ENCODE measurements at places on chromosomes 12 and 14. TPM values are rescaled to one million over a fixed set of nuclear protein-coding genes. Genes with fewer than 3 reads are reported as not detected.

RFX4 gene
- total RNA-seq, result not detected

PACS2 gene
- total RNA-seq, result 86.6 TPM

TAS2R8 gene
- not detected for total RNA-seq

CCDC38 gene
- total RNA-seq, result not detected

AKAP3 gene
- total RNA-seq, result 1.9 TPM

- H3K27ac ChIP-seq, result no peak overlapping the region
- H3K4me3 ChIP-seq, result no peak overlapping the region
- no peaks in the 10 kb centered on the region for H3K4me1 ChIP-seq
- no peaks in the 10 kb centered on the region for H3K27me3 ChIP-seq
These were observed 76.0 kb upstream of the HSPB8 start for GRCh38 chr12:119102714-119103113.

DNA sequence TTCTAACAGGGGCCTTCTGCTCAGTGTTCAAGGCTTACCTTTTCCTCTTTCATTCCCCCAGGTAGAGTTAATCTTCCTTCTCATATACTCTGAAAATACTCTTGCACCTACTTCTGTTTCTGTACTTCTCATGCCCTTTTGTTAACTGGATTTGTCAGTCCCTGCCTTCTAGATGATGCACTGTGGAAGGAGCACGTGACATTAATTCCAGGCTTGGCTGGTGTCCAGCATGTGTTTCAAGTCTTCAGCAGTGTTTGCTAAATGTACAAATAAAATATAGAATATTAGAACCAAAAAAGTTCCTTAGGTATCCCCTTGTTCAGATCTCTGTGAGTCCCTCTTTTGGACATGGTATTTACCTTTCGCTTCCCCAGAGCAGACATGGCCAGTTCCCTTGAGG, 27.9 kb upstream of the EVL start:
- no peaks in the 10 kb centered on the region for H3K36me3 ChIP-seq
- H3K27ac ChIP-seq, result no peak overlapping the region
- H3K27me3 ChIP-seq, result no peaks in the 10 kb centered on the region
- H3K4me1 ChIP-seq, result peaks cover 19% of the 10 kb centered on the region

DNA sequence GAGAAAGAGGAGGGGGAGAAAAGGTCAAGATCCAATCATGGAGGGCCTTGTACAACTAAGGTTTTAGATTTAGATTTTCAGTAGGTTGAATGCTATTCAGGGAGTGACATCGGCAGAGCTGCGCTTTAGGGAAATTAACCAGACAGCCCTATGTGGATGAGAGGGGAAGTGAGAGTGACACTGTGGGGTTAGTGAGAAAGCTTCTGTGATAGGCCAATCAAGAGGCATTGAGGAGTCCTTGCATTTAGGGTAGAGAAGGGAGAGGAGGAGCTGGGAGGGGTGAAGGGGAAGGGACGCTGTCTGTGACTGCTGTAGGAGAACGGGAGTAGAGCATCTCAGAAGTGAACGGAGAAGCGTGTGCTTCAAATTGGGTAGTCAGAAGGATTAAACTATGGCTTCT, 3.4 kb downstream of the HSD17B6 start:
- no peak for DNase-seq
- peaks cover 5% of the 10 kb centered on the region for H3K4me1 ChIP-seq
- H3K27me3 ChIP-seq, result no peaks in the 10 kb centered on the region
- no peaks in the 10 kb centered on the region for H3K36me3 ChIP-seq

DNA sequence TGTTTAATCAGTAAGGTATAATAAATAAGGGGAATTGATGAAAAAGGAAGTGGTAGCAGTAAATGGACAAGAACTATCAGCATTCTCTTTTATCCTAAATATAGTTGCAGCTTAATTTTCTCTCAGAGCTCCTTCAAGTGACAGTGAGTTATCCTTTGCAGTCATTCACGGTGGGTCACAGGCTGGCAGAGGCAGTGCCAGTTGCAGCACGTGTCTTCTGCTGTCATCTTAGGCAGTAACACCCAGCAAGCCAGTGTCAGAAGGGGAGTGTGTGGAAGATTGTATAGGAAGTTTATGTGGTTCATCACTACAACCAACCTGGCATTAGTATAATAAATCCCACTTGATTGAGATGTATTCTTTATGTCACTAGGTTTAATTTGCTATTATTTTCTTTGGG, 170.0 kb downstream of the CCDC91 start:
- H3K36me3 ChIP-seq, result peaks cover 6% of the 10 kb centered on the region
- no peaks in the 10 kb centered on the region for H3K27me3 ChIP-seq
- no peaks in the 10 kb centered on the region for H3K4me1 ChIP-seq
- H3K27ac ChIP-seq, result no peak overlapping the region

DNA sequence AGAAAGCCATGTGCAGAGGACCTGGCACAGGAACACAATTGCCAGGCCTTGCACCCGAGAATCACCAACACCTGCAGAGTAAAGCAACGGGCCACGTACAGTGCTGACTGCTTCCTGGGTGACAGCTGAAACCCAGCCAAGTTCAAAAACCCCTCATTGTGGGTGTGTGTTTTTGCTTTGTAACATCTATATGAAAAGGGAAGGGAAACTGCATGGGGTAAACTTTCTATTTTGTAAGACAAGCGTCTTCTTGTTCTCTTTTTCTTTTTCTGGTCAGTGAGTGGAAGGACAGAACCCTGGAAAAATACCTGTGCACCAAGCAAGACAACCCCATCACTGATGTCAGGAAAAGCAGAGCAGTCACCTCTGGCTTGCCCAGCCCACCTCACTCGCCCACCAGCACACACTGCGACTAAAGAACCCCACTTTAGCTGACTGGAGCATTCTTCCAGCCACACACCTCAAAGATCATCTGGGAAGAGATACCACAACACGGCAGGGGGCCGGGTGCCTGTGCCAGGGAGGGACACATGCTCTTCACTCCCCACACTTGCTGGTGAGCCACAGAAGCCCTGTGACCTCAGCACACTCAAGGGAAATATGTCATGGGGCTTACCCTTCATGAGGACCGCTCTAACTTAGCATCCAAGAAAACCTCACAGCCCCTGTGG, 172.3 kb downstream of the NDUFA12 start:
- H3K36me3 ChIP-seq, result no peaks in the 10 kb centered on the region
- H3K27ac ChIP-seq, result no peak overlapping the region
- H3K4me1 ChIP-seq, result peaks cover 15% of the 10 kb centered on the region
- no peak overlapping the region for H3K4me3 ChIP-seq

DNA sequence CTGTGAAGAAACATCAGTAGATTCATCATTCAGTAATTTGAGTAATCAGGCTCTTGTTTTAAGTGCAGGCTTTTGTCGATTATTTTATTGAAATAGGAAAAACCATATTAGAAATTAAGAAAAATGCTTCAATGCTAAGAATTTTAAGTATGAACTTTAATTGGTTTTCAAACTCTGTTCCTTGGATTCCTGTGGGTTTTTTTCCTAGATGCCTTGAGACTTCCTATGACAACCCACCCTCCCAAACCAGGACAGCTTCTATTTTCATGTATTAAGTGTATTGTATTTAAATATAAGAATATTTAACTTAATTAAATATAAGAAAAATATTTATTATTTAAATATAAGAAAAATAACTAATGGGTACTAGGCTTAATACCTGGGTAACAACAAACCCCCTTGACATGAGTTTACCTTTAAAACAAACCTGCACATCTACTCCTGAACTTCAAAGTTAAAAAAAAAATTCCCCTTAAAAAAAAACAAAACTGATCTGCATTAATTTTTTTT, 3.0 kb downstream of the ARHGAP5 start:
- DNase-seq, result no peak
- H3K4me1 ChIP-seq, result peaks cover 11% of the 10 kb centered on the region
- no peak overlapping the region for H3K27ac ChIP-seq
- no peaks in the 10 kb centered on the region for H3K36me3 ChIP-seq

DNA sequence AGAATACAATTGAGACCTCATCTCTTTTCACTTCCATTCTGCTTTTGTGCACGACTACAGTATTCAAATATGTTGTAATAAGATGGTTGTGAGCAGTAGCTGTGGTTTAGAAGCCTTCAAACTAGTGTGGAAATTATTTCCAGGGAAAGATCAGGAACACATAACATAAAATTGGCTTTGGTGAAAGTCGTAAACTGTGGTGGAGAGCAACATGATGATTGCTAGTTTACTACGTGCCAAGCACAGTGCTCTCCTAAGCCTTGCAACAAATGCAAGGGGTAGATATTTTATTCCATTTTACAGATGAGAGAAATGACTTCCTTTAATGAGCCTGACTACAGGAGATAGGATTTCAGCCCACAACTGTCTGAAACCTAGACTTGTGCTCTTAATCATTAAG, 172.4 kb upstream of the LMNTD1 start:
- no peak overlapping the region for H3K27ac ChIP-seq
- no peaks in the 10 kb centered on the region for H3K36me3 ChIP-seq
- peaks cover 6% of the 10 kb centered on the region for H3K4me1 ChIP-seq
- no peaks in the 10 kb centered on the region for H3K27me3 ChIP-seq
- DNase-seq, result no peak
- no peak overlapping the region for H3K4me3 ChIP-seq

GRCh38 chr14:100416921-100417860, 94.1 kb downstream of the SLC25A47 start:
- no peak overlapping the region for H3K4me3 ChIP-seq
- no peak overlapping the region for H3K27ac ChIP-seq
- peak; percentile 33 for DNase-seq
- no peaks in the 10 kb centered on the region for H3K36me3 ChIP-seq

GRCh38 chr14:104101086-104101621, 15.7 kb downstream of the ASPG start:
- DNase-seq, result peak; percentile 78
- H3K4me3 ChIP-seq, result no peak overlapping the region
- no peaks in the 10 kb centered on the region for H3K27me3 ChIP-seq
- H3K27ac ChIP-seq, result no peak overlapping the region
- peaks cover 5% of the 10 kb centered on the region for H3K4me1 ChIP-seq
- no peaks in the 10 kb centered on the region for H3K36me3 ChIP-seq

DNA sequence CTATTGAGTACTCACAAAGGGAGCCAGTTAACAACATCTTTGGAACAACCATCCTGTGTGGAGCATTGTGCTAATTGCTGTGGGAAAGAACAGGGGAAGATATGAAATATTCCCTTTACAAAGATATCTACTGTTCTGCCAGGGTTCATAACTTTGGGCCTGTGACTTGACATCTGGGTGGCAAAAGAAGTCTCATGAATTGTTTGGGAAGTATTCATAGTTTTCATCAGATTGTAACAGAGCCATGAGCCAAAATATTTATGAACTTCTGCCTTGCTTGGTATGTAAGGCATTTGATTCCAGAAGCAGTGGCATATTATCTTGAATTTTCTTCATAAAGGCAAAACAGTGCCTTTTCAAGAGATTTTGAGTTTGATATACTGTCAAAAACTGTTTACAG, 816.2 kb downstream of the DIO2 start:
- no peaks in the 10 kb centered on the region for H3K27me3 ChIP-seq
- no peaks in the 10 kb centered on the region for H3K36me3 ChIP-seq
- no peaks in the 10 kb centered on the region for H3K4me1 ChIP-seq
- H3K27ac ChIP-seq, result no peak overlapping the region
- DNase-seq, result no peak

- H3K36me3 ChIP-seq, result no peaks in the 10 kb centered on the region
- peak overlapping the region; percentile 24 for H3K27ac ChIP-seq
- no peak for DNase-seq
- H3K4me1 ChIP-seq, result peaks cover 46% of the 10 kb centered on the region
- H3K4me3 ChIP-seq, result no peak overlapping the region
These were observed 146.5 kb downstream of the ETV6 start for GRCh38 chr12:11795913-11796459.

- no peak overlapping the region for H3K4me3 ChIP-seq
- H3K27me3 ChIP-seq, result no peaks in the 10 kb centered on the region
- H3K4me1 ChIP-seq, result peaks cover 6% of the 10 kb centered on the region
- H3K27ac ChIP-seq, result no peak overlapping the region
- no peaks in the 10 kb centered on the region for H3K36me3 ChIP-seq
These were observed 19.8 kb downstream of the KRT80 start for GRCh38 chr12:52171950-52172512.

- H3K27ac ChIP-seq, result no peak overlapping the region
- no peaks in the 10 kb centered on the region for H3K27me3 ChIP-seq
- peaks cover 10% of the 10 kb centered on the region for H3K4me1 ChIP-seq
- DNase-seq, result no peak
- H3K36me3 ChIP-seq, result peaks cover 60% of the 10 kb centered on the region
These were observed 4.3 kb downstream of the COQ10A start for GRCh38 chr12:56271031-56271430.

DNA sequence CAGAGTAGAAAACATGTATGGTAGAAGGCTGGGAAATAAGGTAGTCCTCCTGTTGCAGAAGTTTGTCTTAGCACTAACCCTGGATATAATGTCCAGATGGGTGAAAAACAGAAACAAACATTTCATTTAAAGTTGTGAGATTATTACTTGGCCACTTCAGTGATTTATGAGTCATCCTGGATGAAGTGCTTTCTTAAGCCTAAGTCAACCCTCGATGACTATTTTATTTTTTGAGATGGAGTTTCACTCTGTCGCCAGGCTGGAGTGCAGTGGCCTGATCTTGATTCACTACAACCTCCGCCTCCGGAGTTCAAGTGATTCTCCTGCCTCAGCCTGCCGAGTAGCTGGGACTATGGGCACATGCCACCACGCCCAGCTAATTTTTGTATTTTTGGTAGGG, 10.2 kb downstream of the DLST start:
- H3K4me3 ChIP-seq, result no peak overlapping the region
- H3K27me3 ChIP-seq, result no peaks in the 10 kb centered on the region
- no peak overlapping the region for H3K27ac ChIP-seq
- H3K4me1 ChIP-seq, result peaks cover 22% of the 10 kb centered on the region
- H3K36me3 ChIP-seq, result peaks cover 92% of the 10 kb centered on the region

DNA sequence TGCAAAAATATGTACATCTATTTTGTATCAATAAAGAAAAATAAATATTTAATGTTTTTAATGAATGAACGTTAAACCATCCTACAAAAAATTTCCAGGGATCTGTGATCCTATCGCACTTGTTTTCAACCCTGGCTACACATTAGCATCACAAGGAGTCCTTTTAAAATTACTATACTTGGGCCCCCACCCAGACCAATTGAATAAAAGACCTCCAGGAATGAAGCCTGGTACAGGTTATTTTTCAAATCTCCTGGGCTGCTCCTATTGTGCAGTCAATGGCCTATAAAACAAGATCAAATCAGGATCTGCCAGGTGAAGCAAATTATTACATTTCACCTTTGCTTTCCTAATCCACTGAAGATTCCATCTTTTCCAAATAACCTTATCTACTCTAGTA, 33.4 kb upstream of the GXYLT1 start:
- no peak for DNase-seq
- H3K4me1 ChIP-seq, result peaks cover 2% of the 10 kb centered on the region
- no peaks in the 10 kb centered on the region for H3K36me3 ChIP-seq
- H3K27ac ChIP-seq, result no peak overlapping the region
